ENCODE measurements at places on chromosomes 11 and 22.

DNA sequence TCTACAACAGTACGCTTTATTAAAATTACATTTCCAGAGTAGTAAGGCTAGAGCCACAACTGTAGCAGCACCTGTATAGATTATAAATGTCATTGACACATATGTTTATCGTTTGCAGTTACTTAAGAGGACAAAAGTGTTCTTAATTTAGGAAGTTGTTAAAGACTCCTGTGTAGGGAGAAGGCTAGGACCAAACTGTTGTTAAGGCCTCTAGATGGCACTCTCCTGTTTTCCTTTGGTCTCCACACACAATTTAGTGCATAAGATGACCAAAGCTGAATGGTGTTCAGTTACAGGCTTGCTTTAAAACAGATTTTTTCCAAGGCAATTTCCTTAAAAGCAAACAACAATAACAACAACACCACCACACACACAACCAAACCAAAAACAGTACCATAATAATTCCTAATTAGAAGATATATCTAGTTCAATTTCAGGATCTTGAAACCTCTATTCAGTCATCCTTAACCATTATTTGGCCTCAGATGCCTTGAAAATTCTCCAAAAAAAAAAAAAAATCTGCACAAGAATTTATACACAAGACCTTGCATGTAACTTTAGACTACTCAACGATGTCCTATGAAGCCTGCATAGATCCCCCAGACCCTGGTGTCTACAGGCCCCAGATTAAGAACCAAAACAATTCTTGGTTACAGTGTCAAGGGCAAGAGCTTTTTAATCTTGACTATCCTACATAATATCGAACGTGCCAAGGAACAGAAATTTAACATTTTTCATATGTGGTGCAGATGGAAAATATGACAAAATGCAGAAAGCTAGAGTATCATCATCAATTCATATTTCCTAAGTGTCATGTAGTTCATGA is 42.6 kb upstream of the APOA1 start:
- peak; percentile 50 for DNase-seq

DNA sequence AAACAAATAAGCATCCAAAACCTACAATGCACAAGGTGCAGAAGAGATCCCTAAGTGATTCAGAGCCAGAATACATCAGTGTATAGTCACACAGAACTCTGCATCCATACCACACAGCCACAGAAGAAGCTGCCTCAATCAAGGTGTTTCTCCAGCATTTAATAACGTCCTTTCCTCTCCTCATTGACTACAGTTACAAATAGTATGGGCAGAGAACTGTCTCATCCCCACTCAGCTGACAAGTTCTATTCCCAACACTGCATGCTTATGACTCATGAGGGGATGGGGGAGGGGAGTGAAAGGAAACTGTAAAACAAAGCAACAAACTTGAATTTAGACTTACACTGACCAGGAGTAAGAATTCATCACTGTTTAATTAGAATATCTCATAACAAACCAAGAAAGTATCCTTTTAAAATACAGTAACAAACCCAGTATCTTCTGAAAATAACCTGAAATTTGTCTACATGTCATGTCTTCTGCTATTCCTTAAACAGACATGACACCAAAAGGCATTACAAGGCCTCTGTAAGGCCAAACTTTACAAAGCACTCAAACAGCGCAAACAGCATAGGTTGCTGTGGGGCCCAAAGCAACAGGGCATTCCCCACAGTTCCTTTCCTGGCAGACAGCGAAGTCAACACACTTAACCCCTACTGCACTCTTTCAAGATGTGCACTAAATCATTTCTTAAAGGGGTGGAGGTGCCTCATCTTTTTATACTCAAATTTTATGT is 29.3 kb downstream of the CELF1 start:
- DNase-seq: peak; percentile 24

DNA sequence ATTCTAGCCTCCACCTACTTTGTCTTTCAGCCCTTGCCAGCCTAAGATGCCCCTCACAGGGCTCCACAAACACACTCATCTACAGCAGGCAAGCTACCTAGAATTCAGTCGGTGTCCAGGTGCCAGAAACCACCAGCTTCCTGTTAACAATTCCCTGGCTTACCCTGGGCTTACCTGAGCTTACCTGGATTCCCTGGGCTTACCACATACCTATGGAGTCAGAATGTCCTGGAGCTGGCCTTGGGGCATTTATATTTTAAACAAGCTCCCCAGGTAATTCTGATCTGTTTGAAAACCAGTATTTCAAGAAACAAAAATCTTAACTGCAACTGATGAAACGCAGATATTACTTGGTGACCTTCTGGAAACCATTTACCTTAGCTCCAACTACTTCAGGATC is 123.6 kb downstream of the SLC1A2 start:
- DNase-seq: no peak

DNA sequence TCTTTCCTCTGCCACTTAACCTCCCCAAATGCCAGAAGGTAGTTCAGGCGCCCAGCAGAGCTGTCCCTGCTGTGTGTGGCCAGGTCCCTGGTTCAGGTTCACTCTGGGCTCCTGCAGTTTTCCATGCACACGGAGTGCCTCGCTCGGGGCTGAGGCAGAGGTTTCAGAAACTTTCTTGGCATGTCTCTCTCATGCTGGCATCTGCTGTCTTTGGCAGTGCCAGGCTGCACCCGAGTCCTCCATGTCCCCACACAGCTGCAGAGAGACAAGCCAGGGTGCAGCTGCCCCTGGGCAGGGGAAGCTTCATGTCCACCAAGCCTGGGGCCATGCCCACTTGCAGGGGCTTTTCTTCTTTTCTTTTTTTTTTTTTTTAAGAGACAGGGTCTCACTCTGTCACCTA is 7.0 kb upstream of the NEFH start:
- no peak for DNase-seq

- no peak for DNase-seq
These were observed 254.0 kb upstream of the PITPNB start for GRCh38 chr22:28172892-28173670.
